ENCODE measurements at places on chromosomes 5 and 9. TPM values are rescaled to one million over a fixed set of nuclear protein-coding genes. Genes with fewer than 3 reads are reported as not detected.

DNA sequence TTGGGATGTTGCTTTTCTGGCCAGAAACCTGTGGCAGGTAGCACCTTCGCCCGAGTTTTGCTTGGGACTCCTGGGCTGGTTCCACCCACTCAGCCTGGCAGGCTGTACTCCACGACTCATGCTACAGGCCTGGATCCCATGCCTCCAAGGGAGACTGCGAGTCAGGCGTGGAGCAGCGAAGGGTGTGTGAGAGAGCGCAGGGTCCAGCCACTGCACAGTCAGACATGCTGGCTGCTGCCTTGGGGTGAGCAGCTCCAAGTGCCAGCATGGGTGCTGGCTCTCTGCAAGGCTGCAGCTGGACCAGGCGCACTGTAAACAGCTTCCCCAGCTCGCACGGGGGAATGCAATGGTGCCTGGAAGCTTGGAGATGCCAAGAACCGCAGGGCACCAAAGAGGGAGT is 249.6 kb upstream of the EDIL3 start:
- DNase-seq: no peak

GRCh38 chr5:151493665-151494064 is 46.3 kb downstream of the SLC36A1 start:
- no peak for DNase-seq

GRCh38 chr9:91006046-91006445 is 204.4 kb downstream of the SYK start:
- DNase-seq: no peak

DNA sequence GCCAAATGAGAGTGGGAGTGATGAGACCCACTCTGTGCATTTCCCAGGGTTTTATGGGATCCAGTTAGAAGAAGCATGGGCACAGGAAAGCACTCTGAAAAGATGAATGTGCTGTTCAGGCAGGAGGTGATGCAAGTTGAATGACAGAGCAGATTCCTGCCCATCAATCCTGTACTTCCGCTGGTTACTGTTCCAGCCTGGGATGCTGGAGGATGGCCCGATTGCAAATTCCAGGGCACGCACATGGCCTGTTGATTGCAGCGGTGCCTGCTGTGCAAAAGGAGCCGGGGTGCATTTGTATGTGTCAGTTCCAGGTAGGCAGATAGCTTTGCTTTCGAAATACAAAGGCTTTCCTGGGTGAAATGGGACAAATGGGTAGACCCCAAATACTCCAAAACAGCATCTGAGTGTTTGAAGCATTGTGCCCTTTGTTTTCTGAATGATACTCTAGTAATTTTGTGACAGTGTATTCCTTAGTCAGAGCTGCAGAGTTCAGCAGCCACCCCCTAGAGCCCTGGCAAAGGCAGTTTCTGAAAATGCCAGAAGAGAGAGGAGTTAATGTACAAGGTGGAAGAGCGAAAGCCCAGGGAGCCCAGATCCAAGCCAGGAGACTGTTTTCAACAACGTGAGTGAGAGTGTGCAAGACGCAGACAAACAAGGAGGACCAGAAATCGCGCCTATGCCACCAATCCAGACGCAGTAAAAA is 454.2 kb upstream of the CLINT1 start:
- no peak for DNase-seq

DNA sequence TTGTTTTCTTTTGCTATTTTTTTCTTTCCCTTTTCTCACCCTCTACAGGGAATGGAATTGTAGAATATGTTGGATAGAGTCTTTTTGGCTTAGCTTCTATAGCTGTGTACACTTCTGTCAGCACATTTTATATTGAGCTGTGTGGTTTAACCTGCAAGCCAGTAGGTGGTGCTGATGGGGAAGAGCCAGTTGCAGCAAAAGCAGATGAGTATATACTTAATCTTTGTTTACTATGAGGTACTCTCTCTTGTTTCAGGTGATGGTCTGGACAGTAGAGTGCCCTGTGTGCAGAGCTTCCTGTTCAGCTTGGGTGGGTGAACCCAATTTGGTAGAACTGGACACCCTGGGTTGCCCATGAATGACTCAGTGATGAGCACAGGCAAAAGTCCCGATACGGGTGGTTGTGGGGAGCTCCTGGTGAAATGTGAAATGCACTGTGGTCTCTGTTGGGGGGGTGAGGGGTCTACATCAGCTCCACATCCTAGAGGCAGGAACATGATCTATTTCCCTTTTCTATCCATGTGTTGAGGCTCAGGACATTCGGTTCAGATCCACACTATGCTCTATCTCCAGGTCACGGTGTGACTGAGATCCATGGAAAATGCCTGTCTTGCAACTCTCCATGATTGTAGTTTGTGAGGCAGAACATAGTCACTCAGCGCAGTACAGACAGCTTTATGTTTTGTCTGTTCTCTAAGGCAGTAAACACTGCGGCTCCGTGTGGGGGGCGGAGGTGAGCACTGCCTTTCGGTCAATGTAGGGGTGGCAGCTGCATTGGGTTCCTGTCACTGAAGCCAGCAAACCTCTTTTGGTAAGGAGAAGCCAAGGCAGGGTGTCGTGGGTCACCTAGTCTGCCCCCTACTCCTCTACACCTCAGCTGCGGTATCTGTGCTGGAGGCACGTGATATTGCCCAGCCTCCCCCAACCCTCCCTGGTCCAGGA is 353.2 kb downstream of the PRR16 start:
- DNase-seq: no peak

DNA sequence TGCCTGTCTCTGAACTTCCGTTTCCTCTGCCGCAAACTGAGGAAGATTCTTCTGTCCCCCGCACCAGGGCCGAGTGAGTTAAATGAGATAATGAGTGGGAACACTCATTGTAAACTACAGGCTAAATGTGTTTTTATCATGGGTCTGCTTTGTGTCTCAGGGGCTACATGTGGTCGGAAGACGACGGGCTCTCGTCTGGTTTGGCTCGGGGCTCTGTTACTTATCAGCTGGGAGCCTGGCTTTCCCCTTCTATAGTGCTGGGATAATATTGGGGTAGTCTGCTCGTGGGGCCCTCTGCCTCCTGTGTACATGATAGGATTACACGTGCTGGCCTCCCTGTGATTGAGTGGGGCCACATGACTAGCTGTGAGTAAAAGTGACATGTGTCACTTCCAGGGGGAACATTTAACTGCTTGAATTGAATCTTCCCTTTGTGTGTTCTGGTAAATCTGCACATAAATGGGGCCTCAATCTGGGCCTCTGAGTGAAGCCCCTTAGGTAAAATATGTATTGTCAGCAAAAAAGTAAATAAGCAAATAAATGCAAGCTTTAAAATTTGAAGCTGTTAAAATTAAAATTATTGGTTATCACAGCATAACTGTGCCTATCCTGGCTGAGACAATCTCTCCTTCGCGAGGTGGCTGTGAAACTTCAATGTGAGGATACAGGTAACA is 86.9 kb upstream of the SH3PXD2B start:
- no peak for DNase-seq

The PRSS3 gene
- not detected for total RNA-seq

The OBP2B gene
- total RNA-seq: not detected

The IFNA2 gene
- total RNA-seq: not detected

The MZB1 gene
- total RNA-seq: 24.1 TPM

All from activated naive CD4-positive, alpha-beta T cell treated with anti-CD3 and anti-CD28 coated beads, Interleukin-2, amount 50 U/mL, for 72 hours (primary cell).